ENCODE measurements at places on chromosomes 1 and 21. TPM values are rescaled to one million over a fixed set of nuclear protein-coding genes. Genes with fewer than 3 reads are reported as not detected.

- DNase-seq = no peak
Measured at GRCh38 chr1:92037400-92037799, 7.6 kb downstream of the EPHX4 start.

The NMNAT2 gene
- total RNA-seq = 0.65 TPM

The KPNA6 gene
- 39.9 TPM for total RNA-seq

DNA sequence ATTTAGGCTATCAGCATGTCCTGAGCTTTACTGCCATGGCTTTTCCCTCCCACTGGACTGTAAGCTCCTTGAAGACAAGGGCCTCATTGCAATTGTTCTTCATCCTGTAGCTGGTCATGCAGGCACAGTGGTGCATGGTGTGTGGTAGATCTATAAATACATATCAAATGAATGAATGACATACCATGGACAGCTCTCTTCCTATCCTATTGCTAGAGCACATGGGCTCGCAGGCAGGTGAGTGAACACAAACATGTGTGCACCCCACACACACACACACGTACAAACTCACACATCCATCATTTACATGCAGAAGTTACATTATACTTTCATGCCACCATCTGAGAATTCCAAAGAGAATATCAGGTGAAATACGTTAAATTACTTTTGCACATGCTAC, 172.9 kb upstream of the RUNX1 start:
- no peak for DNase-seq

DNA sequence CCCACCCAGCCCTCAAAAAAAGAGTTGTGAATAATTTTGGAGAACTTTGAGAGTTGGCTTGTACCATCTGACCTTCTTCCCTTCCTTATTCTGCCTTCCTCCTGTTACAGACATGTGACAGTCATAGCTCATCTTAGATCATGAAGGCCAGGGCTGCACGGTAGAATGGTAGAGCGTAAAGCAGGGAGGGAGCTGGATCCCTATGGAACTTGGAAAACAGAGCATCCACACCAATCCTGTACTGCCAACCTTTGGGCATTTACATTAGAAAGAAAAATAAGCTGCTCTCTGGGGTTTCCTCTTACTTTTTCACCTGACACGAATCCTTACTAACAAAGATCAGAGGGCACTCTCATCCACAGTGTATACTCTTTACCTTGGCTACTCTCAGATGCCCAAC, 121.5 kb downstream of the GPR52 start:
- no peak for DNase-seq

DNA sequence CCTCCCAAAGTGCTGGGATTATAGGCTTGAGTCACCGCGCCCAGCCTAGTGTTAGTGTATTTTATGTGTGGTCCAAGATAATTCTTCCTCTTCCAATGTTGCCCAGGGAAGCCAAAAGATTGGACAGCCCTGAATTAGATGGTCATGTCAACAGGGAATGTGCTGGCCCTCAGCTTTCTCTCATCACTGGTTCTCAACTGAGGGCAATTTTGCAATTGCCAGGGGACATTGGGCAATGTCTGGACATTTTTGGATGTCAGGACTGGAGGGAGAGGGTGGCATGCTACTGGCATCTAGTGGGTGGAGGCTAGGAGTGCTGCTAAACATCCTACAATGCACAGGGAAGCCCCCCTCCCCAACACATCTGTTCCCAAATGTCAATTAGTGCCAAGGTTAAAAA, 95.0 kb downstream of the LAMC2 start:
- DNase-seq = no peak

DNA sequence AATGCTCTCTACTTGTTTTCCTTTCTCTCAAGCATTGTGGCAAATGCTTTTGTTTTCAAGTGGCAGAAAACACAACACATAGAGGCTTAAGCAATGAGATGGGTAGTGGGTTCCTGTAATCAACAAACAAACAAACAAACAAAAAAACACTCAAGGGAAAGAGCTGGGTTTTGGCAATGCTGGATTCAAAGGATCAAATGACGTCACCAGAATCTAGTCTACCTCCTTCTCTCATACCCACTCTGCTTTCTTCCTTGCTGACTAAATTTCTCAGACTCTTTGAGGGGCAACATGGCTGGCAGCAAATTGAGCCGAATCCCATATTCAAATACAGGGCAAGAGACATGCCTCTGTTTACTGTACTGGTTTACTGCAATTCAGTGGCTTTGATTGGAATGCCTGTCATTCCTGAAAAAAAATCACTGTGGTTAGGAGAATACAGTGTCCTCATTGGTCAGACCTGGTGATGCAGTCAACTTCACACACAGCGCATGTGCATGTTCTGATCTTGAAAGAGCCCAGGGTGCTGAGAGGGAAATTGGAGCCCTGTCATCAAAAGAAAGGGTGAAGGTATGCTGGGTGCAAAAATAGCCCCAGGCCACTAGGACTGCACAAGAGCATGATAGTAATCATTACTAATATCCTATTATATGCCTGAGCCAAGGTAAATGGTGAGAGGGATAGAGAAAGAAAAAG, 356.2 kb downstream of the KCTD3 start:
- DNase-seq = no peak

- DNase-seq = no peak
Measured at GRCh38 chr1:5509664-5510452, 482.4 kb downstream of the NPHP4 start.

Measured in epithelial cell of proximal tubule (primary cell).